T-helper 1 cell treated with Interleukin-12 subunit alpha and Interleukin-12 subunit beta and Interleukin-4 antibody, amounts not matched to agents 30 ng/mL and 1 ng/mL, for 36 hours (primary cell): ENCODE measurements at places on chromosomes 1 and 21. TPM values are rescaled to one million over a fixed set of nuclear protein-coding genes. Genes with fewer than 3 reads are reported as not detected.

ANGPTL1 gene
- total RNA-seq = not detected in 2 replicates

SPATA1 gene
- 0.29 and 1.3 TPM in 2 replicates for total RNA-seq

FMO4 gene
- total RNA-seq = 0.85 and 1.3 TPM in 2 replicates

CADM3 gene
- total RNA-seq = not detected in 2 replicates

PLPP3 gene
- not detected in 2 replicates for total RNA-seq

FGR gene
- total RNA-seq = 0.15 and 0.22 TPM in 2 replicates

RNU1-1 gene
- 2,156 and 2,251 TPM in 2 replicates for total RNA-seq

CTSE gene
- not detected in 2 replicates for total RNA-seq

RAB25 gene
- total RNA-seq = 0.56 TPM in 1 of 2 replicates, not detected in the other

TMPRSS2 gene
- 0.07 TPM in 1 of 2 replicates, not detected in the other for total RNA-seq

DNAJC11 gene
- 51.6 and 52.0 TPM in 2 replicates for total RNA-seq

CSF3R gene
- total RNA-seq = 0.95 and 1.1 TPM in 2 replicates
